ENCODE measurements at places on chromosomes 5 and 9.

- DNase-seq = peak; percentile 47
These were observed 19.3 kb upstream of the SMIM32 start for GRCh38 chr5:136212252-136212721.

DNA sequence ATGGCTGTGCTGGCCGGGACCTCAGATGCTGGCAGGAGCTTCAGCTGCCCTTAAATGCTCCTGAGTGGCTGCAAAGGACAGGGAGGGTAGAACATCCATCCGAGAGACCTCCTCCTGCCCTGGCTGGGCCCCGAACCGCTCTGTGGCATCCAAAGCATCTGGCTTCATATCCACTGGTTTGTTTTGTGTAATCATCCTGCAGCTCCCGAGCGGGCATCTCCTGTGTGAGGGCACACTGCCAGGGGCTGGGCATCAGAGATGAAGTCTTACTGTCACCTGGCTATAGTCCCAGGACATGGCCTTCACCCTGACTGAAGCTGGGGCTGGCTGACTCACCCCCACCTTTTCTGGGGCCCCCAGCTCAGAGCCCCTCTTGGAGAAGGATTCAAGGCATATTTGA is 18.5 kb upstream of the NTNG2 start:
- DNase-seq = no peak

DNA sequence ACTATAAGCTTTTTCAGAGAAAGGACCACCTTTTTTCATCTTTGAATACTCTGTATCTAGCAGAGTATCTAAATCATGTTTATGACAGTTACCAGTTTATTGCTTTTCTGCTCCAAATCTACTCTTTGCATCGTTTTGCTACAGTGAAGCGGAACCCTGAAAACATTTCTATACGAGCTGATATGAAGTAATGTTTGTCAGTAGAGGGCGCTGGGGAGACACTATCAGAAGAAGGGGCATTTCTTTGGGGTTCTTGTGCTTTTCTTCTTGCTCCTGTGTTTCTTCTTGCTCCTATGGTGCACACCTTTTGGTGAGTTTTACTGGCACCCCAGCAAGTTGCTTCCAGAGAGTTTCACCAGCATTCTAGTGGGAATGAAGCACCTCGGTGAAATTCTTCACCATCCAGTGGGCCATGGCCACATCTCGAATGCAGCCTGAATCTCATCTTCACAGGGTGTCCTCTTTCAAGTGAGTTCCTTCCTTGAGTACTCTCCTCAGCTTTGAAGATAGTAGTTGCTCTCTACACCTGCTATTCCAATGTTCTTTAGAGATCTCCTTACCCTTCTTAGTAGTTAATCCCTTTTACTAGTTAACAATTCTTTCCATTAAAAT is 98.4 kb downstream of the FGF1 start:
- peak; percentile 46 for DNase-seq

GRCh38 chr5:153714798-153715197 is 224.3 kb downstream of the GRIA1 start:
- DNase-seq = peak; percentile 35

GRCh38 chr9:97474372-97474925 is 27.0 kb upstream of the TMOD1 start:
- no peak for DNase-seq

DNA sequence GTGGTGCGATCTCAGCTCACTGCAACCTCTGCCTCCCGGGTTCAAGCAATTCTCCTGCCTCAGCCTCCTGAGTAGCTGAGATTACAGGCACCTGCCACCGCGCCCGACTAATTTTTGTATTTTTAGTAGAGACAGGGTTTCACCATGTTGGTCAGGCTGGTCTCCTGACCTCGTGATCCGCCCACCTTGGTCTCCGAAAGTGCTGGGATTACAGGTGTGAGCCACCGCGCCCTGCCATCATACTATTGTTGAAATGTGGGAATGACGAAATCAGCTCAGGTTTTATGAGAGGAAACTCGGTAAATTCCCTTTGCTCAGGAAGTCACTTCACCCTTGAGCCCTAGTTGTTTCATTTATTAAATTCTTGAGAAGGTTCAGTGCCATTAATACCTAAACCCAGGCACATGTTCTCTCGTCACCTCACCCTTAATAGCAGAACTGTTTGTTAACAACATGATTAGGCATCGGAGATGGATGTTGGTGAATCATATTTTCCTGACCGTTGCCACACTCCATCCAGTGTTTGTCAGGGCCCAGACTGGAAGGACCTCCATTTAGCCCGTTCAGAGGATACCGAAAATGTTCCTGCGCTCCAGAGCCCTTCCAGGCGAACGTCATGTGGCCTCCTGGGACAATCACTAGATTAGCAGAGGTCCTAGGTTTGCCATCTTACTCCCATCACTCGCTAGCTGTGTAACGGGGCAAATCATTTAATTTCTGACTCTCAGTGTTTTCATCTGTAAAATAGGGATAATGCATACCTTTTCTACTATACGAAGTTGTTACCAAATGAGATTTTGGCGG is 20.0 kb upstream of the CREBRF start:
- DNase-seq = no peak

- DNase-seq = no peak
These were observed 417.4 kb upstream of the RIOK2 start for GRCh38 chr5:97600486-97600885.

DNA sequence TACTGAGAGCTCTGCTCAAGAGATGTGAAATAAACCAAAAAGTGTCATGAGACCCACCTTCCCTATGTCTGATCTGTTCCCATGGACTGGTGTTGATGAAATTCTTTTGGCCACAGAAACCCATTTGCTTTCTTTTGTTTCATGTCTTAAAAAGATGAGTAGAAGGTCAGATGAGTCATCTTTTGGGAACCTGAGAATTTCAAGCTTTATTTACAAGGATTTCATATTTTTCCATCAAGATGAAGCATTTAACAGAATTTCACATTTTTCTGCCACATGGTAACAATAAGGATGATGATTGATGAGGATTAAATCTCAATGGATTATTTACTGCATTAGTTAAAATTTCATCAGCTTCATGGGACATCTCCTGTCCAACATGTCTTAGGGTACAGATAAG is 337.8 kb downstream of the DEPDC1B start:
- DNase-seq = peak; percentile 66

Data from fibroblast of skin of scalp (primary cell).